ENCODE measurements at places on chromosomes 4 and X. TPM values are rescaled to one million over a fixed set of nuclear protein-coding genes. Genes with fewer than 3 reads are reported as not detected.

Gene HELT
- not detected for total RNA-seq

Gene CFAP99
- total RNA-seq: not detected

Gene SLC9B1
- 1.6 TPM for total RNA-seq

Gene CT45A10
- not detected for total RNA-seq

Gene ERVMER34-1
- 0.44 TPM for total RNA-seq

Gene SMR3B
- 1.1 TPM for total RNA-seq

Gene NEIL3
- total RNA-seq: 1.7 TPM

Gene GUCY2F
- total RNA-seq: not detected

Gene DMP1
- total RNA-seq: 0.13 TPM

Gene LYAR
- total RNA-seq: 13.2 TPM

Gene SPANXB1
- total RNA-seq: not detected

Gene ETNPPL
- not detected for total RNA-seq
